Fibroblast of skin of back (primary cell): ENCODE measurements at places on chromosomes 12 and 14.
A peak's percentile ranks its signal among the peaks of the same experiment; 100 is the strongest.

DNA sequence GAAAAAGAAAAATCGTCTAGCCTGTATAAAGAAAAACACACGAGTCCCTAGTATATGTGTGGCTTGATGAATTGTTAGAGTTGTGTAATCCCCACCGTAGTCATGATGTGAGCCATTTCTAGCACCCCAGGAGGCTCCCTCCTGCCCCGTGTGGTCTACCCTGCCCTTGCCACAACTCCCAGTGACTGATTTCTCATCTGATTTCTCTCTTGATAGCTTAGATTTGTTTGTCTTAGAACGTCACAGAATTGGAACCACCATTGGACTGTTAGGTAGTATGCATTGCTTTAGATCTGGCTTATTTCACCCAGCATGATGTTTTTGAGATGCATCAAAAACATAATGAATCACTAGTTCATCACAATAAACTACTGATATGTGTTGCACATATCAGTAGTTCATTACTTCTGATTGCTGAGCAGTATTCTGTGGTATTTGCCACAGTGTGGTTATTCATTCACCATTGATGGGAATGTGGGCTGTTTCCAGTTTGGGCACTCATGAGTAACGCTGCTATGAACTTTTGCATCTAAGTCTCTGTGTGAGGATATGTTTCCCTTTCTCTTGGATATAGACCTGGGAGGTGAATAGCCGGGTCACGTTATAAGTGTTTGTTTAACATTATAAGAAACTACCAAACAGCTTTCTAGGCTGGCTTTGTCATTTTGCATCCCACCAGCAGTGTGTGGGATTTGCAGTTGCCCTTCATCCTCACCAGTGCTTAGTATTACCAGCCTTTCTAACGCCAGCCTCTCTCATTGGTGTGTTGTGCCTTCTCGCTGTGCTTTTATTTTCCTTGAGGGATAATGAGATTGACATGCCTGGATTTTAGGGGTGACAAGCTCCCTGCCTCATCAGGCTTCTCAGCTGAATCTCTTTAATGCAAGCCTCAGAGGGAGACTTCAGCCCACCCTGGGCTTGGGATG, 31.9 kb upstream of the NCOR2 start:
- peak; percentile 45 for DNase-seq

DNA sequence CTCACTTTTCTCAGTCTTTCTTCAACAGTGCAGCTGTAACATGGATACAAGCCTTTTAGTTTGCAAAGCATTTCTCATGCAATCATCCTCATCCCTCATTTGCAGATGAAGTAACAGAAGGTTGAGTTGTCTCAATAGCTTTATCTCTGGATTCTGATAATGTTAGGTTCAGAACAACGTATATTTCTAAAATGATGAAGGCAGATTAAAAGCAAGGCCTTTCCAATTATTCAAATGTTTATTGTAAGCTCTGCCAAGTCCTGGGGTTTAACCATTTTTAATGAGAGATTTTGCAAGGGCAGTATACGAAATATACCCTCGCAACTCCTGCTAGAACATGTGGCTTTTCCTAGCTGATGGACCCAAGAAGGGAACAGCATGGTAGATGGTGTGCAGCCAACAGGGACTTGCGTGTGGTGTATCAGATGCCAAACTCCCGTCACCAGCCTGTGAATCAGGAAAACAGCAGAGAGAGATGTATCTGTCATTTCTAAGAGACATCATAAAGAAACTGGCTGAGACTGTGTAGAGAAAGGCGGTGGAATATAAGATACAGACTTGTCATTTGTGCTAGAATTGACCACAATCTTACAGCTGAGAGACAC, 319.7 kb downstream of the MED13L start:
- no peak for DNase-seq

DNA sequence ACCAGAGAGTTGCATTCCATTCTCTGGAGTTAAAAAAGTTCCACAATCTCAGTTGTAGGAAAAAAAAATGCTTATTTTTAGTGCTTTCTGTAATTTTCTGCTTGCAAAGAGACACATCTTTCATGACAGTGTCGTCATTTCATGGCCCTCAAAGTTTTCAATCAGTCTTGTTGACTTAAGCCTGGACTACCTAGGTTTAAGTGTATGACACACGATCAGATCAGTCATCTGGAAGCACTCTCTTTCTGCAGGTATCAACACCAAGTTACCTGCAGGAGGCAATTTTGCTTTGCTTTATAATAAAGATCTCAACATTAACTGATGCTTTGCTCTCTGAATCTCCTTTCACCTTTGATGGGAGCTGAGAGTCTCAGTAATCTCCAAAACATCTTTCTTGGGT, 251.6 kb downstream of the BCAT1 start:
- no peak for DNase-seq

DNA sequence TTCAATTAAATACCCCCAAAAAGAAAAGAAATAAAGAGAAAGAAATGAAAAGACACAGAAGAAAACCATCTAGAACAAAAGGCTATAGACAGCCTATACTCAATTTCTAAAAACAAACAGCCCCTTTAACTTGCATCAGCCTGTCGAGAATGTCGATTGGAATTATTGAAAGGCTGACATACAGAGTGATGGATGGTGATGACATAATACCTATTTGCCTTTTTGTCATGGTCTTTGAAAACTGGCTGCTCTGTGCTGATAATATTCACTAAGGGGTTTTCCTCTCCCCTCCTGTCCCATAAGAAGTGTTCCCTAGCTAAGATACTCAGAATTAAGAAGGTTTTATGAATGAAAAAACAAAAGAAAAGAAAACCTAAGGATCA, 393.7 kb downstream of the SOX5 start:
- no peak for DNase-seq

DNA sequence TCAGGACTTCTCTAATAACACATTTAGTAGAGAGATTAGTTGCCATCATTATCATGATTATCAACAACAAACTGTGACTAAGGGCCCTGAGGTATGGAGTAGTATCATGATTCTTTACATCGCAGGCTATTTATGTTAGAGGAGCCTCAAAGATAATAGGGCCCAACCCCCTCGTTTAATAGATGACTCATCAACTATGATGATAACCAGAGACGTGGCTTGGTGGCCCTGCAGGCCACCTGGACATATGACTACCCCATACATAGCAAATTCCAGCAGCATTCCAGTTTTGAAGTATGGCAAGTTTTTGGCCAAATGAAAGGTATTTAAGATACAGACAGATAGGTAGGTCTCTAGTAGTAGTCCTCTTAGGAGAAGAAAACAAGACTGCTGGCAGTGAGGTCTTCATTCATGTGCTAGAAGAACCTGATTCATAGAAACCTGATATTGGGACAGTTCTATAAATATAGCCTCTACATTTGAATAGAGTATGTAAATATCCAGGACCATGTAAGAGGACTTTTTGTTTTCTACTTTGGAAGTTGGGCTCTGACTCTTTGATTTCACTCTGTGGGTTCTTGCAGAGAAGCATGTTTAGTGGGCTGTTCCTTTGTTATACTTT, 5.6 kb downstream of the RIC8B start:
- peak; percentile 33 for DNase-seq

GRCh38 chr14:102474934-102475333, 34.6 kb downstream of the ANKRD9 start:
- no peak for DNase-seq

- peak; percentile 46 for DNase-seq
Observed at GRCh38 chr12:105279460-105280056, 43.6 kb upstream of the APPL2 start.

- no peak for DNase-seq
Observed at GRCh38 chr12:132064631-132065030, 79.5 kb downstream of the DDX51 start.

- DNase-seq = no peak
Observed at GRCh38 chr14:68192935-68193334, 373.4 kb downstream of the RAD51B start.

DNA sequence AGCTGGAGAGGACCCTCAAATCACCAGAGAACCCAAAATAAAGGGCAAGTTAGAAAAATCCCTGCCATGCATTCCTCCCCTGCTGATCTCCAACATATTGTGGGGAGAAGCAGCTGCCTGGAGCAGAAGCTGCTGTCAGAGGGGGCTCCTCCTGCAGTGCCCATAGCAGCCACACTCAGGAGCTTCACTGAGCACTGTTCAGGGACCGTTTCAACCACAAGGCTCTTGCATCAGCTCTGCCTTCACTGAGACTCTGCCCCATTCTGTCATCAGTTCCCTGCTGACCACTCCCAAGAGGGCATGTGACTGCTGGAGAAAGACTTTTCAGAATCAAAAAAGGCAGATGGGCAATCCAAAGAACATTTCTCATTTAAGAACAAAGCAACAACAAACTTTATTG, 392.7 kb downstream of the GALC start:
- DNase-seq = peak; percentile 6

GRCh38 chr12:32309811-32310736, 89.3 kb upstream of the FGD4 start:
- DNase-seq = no peak

- peak; percentile 8 for DNase-seq
Observed at GRCh38 chr12:112686373-112686772, 105.2 kb upstream of the RPH3A start.

DNA sequence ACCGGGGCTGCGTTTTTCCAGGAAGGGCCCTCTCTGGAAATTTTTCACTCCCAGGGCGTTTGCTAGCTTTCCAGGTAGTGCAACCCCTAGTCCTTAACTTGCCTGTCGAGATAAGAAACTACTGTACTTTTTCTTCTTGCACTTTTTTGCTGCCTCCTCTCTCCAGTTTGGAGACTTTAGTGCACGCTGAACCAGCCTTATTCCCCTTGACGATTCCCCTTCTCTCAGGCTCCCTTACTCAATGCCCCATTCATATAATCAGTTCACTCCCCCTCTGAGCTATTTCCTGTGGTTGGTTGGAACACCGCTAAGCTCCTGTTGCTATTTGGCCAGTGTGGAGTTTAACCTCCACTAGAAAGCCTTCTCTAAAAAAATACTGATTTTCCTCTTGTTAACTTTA, 682 bp downstream of the CREBL2 start:
- DNase-seq = peak; percentile 55

GRCh38 chr12:46370792-46371717, 1.5 kb downstream of the SLC38A2 start:
- peak; percentile 88 for DNase-seq

- DNase-seq = no peak
Observed at GRCh38 chr12:93403988-93404803, 26.5 kb downstream of the NUDT4 start.

DNA sequence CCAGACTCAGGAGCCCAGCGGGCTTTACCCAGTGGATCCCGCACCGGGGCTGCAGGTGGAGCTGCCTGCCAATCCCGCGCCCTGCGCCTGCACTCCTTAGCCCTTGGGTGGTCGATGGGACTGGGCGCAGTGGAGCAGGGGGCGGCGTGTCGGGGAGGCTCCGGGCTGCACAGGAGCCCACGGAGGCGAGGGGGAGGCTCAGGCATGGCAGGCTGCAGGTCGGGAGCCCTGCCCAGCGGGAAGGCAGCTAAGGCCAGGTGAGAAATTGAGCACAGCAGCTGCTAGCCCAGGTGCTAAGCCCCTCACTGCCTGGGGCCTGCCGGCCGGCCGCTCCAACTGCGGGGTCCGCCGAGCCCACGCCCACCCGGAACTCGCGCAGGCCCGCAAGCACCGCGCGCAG, 50.1 kb downstream of the RMST start:
- no peak for DNase-seq

GRCh38 chr12:94628369-94628768, 22.0 kb downstream of the TMCC3 start:
- no peak for DNase-seq

GRCh38 chr12:94892544-94893267, 110.8 kb downstream of the NDUFA12 start:
- DNase-seq = no peak

GRCh38 chr12:125186471-125187147, 121.4 kb downstream of the AACS start:
- no peak for DNase-seq

- no peak for DNase-seq
Observed at GRCh38 chr14:84688297-84689025, 841.5 kb upstream of the FLRT2 start.

DNA sequence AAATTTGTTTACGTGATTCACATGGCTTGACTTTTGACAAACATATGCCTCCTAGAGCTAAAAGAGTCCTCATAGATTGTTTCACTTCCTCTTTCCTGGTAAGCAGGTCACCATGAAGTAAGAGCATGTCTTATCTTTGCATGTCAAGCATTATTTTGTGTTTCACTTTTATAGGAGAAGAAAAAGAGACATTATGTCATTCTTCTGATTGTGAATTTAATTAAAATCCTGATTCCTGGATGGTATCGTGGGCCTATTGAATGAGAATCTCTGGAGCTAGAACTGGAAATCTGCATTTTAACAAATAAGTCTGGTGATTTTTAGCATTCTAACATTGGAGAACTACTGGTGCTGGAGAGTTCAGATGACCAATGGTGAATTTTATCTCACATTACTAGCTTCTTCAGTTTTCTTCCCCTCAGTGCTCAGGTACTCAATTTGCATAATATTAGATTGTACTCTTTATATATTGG, 218.6 kb upstream of the ATP2B1 start:
- no peak for DNase-seq

- DNase-seq = no peak
Observed at GRCh38 chr14:69755296-69755695, 11.6 kb upstream of the SRSF5 start.

DNA sequence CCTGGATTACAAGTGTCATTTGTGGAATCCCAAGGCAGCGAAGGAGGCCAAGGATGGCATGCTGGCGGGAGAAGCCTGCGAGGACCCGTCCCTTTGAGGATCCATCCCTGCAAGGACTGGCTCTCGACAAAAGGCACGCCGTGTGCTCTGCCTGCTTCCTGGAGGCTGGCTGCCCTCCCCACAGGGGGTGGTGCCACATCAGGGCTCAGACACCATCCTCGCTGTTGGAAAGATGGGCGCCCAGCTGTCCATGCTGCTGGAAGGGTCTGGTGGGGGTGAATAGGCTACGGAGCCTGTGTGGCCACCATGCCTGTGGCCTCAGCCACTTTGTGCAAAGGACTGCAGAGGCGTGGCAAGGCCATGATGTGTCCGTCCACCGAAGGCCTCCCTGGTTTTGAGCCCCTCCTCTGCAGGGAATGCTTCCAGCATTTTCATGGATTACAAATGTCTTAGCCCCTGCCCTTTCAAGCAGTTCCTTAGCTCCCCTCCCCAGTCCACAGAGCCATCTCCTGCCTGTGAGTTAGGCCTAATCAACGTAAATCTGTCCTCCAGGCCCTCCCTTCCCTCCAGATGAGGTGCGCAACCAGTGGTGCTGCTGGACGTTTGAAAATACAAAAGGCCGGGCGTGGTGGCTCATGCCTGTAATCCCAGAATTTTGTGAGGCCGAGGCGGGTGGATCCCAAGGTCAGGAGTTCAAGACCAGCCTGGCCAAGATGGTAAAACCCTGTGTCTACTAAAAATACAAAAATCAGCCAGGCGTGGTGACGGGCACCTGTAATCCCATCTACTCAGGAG, 22.1 kb downstream of the ZBTB42 start:
- DNase-seq = no peak
